ENCODE measurements at places on chromosomes 2 and 18.

DNA sequence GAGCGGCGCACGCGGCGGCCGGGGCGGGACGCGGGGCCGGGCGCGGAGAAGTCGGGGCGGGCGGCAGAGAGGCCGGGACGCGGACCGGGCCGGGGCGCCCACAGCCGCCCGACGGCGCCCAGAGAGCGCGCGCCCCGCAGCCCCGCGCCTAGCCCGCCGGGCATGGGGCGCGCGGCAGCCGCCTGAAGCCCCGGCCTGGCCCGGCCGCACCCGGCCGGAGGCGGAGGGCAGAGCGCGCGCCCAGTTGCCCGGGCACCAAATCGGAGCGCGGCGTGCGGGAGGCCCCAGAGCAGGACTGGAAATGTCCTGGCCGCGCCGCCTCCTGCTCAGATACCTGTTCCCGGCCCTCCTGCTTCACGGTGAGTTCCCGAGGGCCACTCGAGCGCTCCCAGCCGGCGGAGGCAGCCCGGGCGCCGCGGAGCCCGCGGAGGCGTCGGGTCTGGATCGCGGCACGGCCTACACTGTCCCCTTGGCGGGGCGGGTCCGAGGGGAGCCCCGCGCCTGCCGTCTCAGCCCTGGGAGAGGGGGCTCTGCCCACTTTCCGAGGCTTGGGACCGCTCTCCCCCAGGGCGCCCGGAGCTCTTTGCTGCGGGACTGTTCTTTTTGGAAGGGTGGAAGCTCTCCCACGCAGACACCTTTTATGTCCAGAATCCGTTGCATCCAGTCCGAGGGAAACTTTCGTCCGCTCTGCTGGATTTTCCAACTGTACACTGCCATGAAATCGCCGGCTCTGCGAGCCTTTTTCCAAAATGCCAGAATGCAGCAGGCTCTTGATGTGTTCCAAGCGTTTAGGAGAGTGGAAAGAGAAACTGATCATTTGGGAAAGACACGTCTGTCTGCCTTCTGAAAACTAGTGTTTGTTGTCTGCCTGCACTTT, 484 bp downstream of the APCDD1 start:
- no peak for DNase-seq

DNA sequence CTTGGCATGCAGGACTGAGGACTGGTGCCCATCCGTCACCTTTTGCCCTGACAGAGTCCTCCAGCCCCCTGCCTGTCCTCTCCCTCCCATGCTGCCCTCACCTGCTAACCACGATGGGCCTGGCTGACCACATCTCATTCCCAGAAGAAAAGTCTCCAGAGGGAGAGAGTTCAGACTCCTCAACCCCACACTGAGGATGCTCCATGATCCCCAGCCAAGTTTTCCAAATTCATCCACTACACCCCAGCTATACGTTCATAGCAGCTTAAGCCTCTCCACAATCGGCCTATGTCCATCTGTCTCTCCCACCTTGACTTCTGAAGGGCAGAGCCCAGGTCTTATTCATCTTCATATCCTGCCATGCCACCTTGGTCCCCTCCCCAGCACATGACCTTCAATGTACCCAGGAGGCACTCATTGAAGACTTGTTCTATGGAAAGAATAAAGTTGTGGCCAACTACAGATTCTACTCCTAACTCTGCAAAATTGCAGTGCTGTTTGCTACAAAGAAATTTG, 115.6 kb upstream of the ID2 start:
- no peak for DNase-seq

GRCh38 chr18:3878401-3878800, 428.4 kb downstream of the TGIF1 start:
- no peak for DNase-seq

- peak; percentile 36 for DNase-seq
Observed at GRCh38 chr18:12254136-12254819, at the start of gene CIDEA. TSS of gene CIDEA (plus strand) at chr18:12254361. CDS start at chr18:12254384, 23 bp downstream.

GRCh38 chr2:19746611-19747309, 155.0 kb downstream of the TTC32 start:
- DNase-seq: no peak

DNA sequence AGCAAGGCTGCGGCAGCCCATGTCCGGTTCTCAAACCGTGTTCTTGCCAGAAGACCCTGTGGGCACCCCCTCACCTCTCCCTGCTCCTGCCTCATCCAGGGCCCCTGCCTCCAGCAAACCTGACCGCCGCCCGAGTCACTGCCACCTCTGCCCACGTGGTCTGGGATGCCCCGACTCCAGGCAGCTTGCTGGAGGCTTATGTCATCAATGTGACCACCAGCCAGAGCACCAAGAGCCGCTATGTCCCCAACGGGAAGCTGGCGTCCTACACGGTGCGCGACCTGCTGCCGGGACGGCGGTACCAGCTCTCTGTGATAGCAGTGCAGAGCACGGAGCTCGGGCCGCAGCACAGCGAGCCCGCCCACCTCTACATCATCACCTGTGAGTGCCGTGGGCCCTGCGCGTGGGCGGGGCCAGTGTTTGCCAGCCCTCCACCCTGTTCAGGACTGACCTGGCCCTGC, 32.2 kb downstream of the MTERF4 start:
- no peak for DNase-seq

DNA sequence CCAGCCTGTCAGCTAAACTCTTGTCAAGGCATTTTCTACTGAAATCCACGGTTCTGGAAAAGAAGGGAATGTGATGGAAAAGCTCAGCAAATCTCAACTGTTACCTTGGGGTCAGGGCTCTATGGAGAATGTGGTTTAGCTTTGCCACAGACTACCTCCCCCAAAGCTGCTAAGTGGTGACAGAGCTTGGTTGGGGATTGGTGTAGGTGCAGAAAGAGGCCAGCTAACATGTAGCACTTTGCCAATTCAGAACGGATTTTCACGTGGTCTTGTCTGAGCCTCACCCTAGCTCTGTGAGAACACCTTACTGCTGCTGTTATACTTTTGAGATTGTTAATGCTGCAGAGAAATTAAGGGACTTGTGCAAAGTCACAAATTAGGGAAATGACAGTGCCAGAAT, 331.1 kb downstream of the RND3 start:
- no peak for DNase-seq

DNA sequence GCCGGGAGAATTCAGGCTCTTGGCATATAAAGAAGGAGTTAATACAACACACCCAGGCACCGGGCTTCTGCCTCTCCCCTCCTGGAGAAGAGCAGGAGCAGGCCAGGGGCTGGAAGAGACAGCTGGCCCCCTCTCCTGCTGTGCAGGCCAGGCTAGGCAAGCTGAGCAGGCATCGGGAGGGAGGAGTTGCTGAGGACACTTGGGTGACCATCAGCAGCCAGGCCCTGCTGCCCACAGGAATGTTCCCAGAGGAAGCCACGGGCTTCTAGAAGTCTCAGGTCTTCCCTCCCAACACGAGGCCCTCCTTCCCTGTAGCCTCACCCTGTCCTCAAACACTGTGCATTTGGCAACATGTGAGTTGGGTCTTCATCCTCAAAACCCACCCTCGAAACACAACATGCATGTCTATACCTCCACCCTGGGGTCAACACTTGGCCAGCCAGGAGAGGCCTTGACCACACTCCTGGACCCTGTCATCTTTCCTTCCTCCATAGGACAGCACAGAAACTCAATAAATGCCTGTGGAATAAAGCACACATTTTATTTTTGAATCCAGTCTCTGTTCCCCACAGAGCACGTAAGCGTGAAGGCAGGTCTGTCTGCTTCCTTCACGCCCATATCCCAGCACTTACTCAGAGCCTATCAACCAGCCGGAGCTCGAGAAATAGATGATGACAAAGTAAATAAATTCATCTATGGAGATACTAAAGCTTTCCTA, 433.8 kb upstream of the ID2 start:
- no peak for DNase-seq

- DNase-seq: peak; percentile 48
Observed at GRCh38 chr2:12014088-12014960, 267.9 kb downstream of the LPIN1 start.

- DNase-seq: no peak
Observed at GRCh38 chr18:26516964-26517363, 31.4 kb downstream of the KCTD1 start.
